ENCODE measurements at places on chromosomes 6 and 20.
A peak's percentile ranks its signal among the peaks of the same experiment; 100 is the strongest.

DNA sequence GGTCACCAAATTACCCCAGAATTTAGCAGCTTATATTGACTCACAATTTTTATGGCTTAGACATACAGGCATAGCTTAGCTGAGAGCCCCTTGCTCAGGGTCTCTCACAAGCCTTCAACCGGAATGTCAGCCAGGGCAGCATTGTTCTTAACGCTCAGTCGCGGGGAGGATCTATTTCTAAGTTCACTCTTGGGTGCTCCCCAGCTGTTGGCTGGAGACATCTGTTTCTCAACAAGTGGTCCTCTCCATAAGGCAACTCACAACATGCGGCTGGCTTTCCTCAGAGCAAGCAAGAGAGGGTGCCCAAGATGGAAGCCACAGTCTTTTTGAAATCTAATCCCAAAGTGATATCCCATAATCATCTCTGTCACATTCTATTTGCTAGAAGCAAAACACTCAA, 46.6 kb downstream of the SLX4IP start:
- no peak for DNase-seq

DNA sequence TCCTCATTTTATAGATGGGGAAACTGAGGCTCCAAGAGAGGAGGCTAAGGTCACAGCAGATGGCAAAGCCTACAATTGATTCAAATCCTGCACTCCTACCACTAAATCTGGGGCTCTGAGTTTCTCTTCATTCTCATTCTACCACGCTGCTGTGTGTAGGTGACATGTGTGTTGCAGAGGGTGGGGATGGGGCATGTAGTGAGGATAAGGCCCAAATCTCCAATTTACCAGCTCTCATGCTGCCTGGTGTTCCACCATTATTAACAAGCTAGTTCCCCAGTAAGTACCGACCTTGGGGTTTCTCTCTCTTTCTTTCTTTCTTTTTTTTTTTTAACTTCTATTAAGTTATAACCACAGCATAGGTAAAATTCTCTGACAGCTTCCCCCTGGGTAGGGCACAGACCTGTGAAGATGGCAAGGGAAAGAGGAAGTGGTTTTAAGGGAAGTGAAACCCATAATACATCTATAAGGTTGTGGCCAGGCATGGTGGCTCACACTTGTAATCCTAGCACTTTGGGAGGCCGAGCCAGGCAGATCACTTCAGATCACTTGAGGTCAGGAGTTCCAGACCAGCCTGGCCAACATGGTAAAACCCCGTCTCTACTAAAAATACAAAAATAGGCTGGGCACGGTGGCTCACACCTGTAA, 13.0 kb upstream of the MATN4 start:
- DNase-seq, result no peak

DNA sequence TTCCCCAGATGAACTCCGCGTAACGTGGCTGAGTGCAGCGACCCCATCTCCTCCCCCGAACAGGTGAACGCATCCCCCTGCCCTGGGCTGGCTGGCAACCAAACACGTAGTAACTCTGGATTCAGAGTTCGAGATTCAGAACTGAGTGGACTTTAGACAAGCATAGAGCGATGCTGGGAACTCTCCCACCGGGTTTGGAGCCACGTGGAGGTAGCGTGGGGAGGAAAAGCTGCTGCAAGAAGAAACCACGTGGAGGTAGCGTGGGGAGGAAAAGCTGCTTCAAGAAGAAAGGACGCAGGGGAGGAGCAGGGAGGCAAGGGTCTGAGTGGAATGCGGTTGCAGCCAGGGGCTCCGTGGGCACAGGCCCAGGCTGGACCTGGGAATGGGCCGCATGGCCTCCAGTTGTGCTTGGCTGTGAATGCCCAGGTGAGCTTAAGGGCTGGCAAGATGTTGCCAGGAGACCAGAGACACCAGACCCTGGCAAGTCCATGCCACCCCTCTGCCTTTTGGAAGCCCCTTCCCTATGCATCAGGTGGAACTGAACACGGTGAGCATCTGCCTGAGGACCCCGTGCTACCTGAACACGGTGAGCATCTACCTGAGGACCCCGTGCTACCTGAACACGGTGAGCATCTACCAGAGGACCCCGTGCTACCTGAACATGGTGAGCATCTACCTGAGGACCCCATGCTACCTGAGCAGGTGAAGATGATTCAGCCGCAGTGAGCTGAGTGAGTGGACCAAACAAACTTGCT, 118.0 kb upstream of the FRMD1 start:
- no peak for DNase-seq

DNA sequence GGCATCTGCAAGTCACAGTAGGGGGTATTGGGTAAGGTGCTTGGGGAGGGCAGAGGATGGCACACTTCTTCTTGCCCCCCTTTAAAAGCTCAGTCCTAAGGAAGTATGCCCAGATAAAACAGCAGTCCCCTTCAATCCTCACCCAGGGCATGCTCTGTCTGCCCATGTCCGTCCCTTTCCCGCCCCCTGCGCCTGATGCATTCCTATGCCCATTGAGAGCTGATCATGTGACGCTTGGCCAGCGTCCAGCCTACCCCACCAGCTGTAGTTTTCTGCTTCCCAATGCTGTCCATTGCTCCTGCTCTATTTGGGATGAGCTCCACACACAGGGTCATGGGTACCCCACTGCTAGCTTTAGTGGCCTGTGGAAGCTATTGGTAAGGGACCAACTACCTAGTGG, 8.3 kb downstream of the SIGLEC1 start:
- DNase-seq, result no peak

DNA sequence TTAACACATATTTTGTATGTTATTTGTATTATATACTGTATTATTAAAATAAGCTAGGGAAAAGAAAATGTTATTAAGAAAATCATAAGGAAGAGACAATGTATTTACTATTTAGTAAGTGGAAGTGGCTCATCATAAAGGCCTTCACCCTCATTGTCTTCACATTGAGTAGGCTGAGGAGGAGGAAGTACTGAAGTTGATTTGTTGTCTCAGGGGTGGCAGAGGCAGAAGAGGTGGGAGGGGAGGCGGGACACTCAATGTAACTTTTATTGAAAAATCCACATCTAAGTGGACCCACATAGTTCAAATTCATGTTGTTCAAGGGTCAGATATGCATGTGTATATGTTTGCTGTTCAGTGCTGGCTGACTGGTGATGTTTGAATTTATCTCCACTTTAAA, 210.2 kb upstream of the CITED2 start:
- no peak for DNase-seq

DNA sequence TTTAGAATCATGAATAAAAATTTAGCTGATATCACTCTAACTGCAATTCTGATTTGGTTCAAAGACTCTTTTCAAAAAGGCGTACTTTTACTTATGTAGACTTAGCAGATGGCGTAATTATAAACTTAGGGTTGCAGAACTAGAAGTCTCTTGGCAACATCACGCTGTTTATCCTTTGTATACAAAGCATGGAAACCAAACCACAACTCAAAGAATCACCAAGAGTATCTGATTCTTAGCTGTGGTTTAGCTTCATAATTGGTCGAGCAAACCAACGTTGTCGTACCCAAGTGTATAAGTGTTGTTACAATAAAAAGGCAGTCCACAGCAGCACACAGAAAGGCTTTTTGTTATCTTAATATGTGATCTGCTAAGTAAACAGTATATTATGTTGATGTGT, 18.2 kb downstream of the STMND1 start:
- DNase-seq, result no peak

- DNase-seq, result no peak
These were observed 6.7 kb downstream of the MCUR1 start for GRCh38 chr6:13807696-13808095.

GRCh38 chr6:389143-389542, 2.4 kb upstream of the IRF4 start:
- no peak for DNase-seq

- no peak for DNase-seq
These were observed 11.0 kb downstream of the GFRA4 start for GRCh38 chr20:3652221-3652620.

GRCh38 chr20:21982559-21982958, 277.1 kb downstream of the PAX1 start:
- no peak for DNase-seq

- no peak for DNase-seq
These were observed 83.7 kb downstream of the CHMP4B start for GRCh38 chr20:33894798-33895197.

DNA sequence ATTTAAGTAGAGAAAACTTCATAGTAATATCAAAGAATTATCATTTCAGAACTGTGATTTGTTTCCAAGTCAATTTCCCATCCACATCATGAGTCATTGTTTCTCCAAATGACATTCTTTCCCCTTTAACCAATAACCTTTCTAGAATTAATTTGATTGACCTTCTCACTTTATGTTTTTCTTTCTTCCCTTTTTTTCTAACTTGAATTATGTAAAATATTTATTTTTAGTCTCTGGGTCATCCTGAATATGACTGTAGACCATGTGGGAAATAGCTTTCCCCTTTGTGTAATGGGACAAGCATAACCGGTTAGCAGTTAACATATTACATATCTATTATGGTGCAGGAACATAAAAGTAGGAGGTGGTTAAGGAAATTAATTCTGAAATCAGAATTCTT, 291.1 kb downstream of the GJA1 start:
- DNase-seq, result no peak

DNA sequence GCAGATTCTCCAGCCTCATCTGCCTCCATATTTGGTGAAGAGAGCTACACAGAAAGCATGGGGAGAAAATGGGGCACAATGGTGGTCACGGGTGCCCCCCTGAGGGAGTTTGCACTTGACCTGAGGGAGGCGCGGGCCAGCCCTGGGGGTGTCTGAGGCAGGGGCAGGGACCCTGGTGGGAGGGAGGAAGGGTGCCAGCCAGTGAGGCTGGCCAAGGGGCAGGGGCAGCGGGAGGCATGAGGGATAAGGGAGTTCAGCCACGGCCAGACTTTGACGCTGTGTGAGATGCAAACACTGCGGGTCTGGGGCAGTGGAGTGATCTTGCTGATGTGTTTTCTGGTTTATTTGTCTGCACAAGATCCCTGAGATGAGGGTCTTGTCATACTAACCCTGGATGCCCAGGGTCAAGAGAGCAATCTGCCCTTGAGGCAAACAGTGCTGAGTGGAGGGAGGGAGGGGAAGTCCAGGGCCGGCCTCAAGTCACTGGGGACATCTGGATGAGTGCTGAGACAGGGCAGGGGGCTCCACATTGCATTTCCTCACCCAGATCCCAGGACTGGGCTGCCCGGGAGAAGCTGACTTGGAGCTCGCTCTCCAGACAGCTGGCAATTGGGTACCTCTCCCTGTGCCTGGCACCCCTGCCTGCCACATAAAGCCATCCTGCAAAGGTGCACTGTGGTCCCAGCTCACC, 8.8 kb upstream of the PCMTD2 start:
- no peak for DNase-seq

GRCh38 chr6:44084231-44085014, 42.8 kb downstream of the MRPL14 start:
- DNase-seq, result no peak

- DNase-seq, result no peak
These were observed 1.8 kb upstream of the CARMIL1 start for GRCh38 chr6:25277386-25277785.

DNA sequence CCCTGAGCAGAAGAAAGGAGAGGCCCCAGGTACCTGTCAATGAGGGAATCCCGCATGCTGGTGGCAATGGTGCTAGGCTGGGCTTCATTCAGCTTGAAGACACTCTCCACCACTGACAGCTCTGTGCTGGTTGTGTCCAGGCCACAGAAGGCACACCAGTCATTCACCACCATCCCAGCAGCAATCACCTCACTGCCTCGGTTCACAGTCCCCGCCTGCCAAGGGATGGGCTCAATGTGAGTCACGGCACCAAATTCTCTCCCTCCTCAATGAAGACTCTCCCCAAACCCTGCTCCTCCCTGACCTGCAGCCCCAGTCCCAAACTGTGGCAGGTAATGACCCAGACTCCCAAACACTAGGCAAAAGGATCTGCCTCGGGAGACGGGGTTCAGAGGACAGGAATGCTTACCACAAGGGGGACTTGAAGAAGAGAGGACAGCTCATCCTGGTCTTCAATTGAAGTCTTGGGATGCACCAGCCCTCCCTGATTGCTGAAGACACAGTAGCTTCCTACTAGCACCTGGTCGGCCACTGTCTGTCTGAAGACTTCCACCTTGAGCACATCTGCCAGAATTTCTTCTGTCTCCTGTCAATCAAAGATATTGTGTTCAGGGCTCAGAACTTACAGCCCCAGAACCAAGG, 1.7 kb upstream of the MMP24OS start:
- DNase-seq, result peak; percentile 68

GRCh38 chr20:41989935-41990635, 371.9 kb upstream of the CHD6 start:
- DNase-seq, result no peak

DNA sequence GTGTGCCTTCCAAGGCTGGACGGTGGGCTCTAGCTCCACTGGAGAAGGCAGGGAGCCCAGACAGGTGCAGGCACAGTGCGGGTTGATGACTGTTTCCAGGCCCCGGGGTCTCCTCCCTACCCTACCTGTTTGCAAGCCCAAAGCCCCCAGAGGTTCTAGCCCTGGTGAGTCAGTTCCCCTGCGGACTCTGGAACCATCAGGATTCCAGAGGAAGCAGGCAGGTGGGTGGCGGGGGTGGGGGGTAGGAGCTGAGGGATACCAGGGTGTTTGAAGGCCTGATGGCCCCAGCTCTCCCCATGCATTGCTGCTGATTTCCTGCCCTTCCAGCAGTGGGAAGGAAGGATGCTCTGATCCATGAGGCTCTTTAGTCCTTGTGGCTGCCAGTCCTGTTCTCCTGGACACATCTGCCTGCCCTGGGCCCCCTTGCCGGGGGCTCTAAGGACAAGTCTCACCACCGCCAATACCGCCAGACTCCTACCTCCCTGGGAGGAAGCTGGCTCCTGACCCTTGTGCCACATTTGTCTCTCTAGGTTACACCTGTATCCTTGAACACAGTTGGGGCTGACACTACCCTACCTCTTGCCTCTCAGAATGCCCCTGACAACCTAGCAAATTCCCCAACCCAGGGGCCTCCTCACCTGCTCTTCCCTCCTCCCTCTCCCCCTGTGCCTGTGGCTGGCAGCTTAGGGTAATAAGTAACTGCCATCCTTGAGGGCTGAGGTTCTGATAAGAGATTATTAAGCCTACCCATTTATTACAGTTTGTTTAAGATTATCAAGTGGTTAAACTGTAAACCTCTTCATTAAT, 21.7 kb downstream of the KCNK5 start:
- no peak for DNase-seq

- DNase-seq, result no peak
These were observed 97.4 kb upstream of the SALL4 start for GRCh38 chr20:51899674-51900073.

GRCh38 chr6:53929041-53929820, 134.4 kb downstream of the LRRC1 start:
- DNase-seq, result peak; percentile 53

- DNase-seq, result no peak
These were observed 11.5 kb downstream of the PRDM1 start for GRCh38 chr6:106097411-106098231.

Data from RWPE1 (cell line).